ENCODE measurements at places on chromosomes 7 and 10.
A peak's percentile ranks its signal among the peaks of the same experiment; 100 is the strongest.

- DNase-seq, result no peak
Observed at GRCh38 chr10:99731306-99732032, 458 bp downstream of the COX15 start.

- no peak for DNase-seq
Observed at GRCh38 chr10:62284221-62284620, 15.6 kb upstream of the RTKN2 start.

- no peak for DNase-seq
Observed at GRCh38 chr7:22442187-22442881, 57.7 kb downstream of the STEAP1B start.

- DNase-seq, result no peak
Observed at GRCh38 chr10:124376411-124376810, 42.3 kb downstream of the OAT start.

- no peak for DNase-seq
Observed at GRCh38 chr7:85471740-85472139, 284.9 kb upstream of the SEMA3D start.

GRCh38 chr10:4885162-4885561 is 59.2 kb downstream of the AKR1E2 start:
- no peak for DNase-seq

DNA sequence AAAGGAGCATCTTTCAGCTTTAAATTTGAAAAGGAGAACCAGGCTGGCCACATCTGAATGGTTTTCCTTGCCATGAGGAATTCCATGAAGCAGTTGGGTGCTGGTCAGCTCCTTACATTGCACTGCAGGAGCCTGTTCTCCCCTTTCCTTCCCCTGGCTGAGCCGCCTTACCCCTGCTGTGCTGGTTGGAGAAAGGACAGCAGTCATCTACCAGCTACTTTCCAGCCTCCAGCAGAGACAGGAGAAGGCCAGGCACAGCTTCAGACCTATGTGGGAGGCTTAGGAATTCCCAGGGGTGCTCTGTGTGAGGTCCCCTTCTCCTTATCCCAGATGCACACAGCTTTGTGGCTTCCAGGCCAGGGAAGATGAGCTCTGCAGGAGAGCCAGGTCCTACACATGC is 4.7 kb downstream of the C10orf71 start:
- no peak for DNase-seq

DNA sequence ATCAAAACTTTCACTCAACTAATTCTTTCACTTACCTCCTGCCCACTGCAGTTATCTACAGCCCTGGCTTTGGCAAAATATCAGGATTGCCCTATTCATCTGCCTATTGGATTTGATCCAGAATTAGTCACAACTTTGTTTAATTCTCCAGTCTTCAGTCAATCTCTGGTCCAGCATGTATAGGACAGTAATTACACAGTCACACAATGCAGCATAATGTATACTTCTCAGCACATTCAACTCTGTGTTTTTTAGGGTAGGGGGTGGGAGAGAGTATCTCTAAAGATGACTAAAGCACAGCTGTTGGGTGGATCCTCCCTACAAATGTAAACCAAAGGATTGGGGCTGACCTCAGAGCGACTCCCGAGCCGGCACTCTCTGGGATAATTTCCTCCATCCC is 17.7 kb upstream of the NRP1 start:
- DNase-seq, result no peak

- no peak for DNase-seq
Observed at GRCh38 chr7:78267141-78267540, 468.6 kb downstream of the PHTF2 start.

GRCh38 chr10:94088926-94089381 is 95.2 kb downstream of the PLCE1 start:
- DNase-seq, result no peak

DNA sequence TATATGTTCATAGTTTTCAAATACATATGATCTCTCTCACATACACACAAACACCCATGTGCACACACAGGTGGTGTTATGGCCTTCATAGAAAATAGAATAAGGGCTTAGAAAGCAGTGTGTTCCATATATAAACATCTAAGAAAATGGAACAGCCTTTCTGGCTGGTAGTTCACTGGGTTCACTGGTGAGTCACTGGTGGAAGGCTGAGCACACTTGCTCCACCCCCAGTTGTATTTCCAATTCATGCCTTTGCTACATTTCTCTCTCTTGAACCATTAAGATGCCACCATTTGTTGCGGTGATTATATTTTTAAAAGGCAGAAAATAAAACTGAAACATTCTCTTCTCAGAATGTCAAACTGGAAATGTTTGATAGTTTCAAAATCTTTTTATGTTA is 252.1 kb downstream of the GLI3 start:
- DNase-seq, result peak; percentile 25

DNA sequence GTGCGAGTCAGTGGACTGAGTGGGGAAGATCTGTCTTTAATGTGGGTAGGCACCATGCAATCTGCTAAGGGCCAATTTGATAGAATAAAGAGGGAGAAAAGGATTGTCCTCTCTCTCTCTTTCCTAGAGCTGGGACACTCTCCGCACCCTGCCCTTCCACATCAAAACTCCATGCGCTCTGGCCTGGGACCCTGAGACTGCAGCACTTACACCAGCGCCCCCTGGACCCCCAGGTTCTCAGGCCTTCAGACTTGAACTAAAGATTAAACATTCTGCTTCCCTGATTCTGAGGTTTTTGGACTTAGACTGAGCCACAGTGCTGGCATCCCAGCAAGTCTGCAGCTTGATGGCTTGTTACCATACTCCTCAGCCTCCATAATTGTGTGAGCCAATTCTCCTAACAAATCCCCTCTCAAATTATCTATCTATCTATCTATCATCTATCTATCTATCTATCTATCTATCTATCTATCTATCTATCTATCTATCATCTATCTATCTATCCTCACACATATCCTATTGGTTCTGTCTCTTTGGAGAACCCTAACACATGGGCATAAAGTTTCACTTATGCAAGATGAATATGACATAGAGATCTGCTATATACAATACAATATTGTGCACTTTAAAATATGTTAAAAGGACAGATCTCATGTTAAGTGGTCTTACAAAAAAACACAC is 22.4 kb upstream of the OR2A5 start:
- DNase-seq, result no peak

DNA sequence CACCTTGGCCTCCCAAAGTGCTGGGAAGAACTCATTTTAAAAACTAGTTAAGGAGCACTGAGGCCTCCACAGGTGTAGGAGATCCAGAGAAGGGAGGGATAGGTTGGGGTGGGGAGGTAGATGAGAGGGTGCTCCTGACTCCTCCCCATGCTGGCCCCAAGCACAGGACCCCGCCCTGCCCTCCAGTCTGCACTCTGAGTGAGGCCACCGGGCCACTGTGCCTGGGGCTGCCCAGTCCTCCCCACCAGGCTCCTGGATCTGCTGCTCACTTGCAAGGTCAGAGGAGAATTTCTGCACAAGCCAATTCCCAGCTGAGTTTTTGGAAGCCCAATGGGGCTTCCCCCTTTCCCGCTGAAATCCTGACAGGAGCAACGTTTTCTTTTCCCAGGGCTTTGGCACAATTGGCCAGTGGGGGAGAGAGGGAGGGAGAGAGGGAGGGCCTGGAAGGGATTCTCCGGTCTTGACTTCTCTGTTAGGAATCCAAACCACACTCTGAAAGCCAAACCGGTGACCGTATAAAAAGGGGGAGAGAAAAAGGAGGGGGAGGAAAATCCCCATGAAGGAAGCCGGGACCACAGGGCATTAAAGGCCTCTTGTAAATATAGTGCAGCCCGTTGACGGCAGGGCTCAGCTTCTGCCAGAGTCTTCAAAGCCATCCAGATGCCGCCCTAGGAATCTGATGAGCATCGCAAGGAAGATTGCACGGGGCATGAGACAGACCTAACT is 116.2 kb downstream of the SH3PXD2A start:
- DNase-seq, result peak; percentile 69

GRCh38 chr7:110148054-110148453 is 942.9 kb upstream of the LRRN3 start:
- no peak for DNase-seq

DNA sequence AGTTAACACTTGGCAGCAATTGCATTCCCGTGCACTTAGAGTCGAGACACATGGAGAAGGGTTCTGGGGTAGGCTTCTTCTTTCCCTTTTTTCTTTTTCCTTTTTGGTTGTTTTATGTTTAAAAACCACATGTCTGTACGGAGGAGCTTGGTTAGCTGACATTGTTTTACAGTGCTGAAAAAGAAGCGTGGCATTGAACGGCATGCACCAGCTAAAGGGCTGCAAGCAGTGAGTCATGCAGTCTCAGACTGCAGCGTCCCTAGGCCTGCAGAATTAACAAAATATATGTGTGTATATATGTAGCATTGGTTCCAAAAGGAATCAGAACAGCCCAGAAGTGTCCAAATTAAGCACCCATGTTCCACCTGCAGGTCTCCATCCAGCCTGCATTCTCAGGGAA is 211.0 kb downstream of the TCF7L2 start:
- no peak for DNase-seq

DNA sequence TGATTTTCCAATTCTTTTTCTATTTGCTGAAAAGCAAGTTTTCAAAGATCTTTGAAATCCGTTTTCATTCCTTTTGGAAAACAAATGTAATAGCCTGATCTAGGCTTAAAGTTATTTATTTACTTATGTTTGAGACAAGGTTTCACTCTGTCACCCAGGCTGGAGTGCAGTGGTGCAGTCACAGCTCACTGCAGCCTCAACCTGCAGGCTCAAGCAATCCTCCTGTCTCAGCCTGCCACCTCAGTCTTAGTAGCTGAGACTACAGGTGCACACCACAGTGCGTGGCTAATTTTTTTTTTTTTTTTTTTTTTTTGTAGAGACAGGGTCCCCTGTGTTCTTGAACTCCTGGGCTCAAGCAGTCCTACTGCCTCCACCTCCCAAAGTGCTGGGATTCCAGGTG is 4.6 kb downstream of the ST7 start:
- peak; percentile 23 for DNase-seq

- no peak for DNase-seq
Observed at GRCh38 chr10:66940965-66941364, 15.1 kb downstream of the LRRTM3 start.

- no peak for DNase-seq
Observed at GRCh38 chr7:116783666-116784318, 78.6 kb upstream of the CAPZA2 start.

DNA sequence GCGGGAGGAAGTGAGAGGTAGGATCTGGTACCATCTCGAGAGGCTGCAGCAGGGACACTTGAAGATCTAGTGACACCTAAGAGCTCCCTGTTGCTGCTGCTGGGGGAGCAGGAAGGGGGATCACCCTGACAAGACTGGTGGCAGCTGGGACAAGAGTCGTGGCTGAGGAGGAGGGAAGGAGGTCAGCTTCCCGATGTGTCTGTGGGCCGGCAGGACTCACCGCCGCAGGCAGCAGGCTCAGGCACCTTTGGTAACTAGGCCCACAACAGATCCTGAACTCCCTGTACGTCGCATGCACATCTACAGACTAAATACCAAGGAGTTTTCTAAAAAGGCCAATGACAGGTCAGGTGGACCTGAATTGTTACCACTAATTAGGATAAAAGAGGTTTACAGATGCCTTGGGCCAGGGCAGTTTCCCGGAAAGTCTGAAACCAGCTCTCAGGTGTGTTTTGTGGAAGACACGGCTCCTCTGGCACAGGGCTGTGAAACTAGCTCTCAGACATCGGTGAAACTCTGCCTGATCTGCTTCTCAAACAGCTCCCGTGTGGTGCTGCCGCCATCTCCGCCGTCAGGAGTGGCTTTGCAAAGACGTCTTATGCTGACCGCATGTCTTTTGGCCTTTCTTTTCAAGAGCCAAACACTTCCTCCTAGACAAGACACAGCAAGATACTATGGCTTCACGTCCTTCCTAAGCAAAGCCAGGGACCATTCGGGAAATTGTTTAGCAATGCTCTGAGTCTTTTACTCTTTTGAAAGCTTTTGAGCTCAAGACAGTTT is 609.7 kb downstream of the PTPRN2 start:
- DNase-seq, result no peak

DNA sequence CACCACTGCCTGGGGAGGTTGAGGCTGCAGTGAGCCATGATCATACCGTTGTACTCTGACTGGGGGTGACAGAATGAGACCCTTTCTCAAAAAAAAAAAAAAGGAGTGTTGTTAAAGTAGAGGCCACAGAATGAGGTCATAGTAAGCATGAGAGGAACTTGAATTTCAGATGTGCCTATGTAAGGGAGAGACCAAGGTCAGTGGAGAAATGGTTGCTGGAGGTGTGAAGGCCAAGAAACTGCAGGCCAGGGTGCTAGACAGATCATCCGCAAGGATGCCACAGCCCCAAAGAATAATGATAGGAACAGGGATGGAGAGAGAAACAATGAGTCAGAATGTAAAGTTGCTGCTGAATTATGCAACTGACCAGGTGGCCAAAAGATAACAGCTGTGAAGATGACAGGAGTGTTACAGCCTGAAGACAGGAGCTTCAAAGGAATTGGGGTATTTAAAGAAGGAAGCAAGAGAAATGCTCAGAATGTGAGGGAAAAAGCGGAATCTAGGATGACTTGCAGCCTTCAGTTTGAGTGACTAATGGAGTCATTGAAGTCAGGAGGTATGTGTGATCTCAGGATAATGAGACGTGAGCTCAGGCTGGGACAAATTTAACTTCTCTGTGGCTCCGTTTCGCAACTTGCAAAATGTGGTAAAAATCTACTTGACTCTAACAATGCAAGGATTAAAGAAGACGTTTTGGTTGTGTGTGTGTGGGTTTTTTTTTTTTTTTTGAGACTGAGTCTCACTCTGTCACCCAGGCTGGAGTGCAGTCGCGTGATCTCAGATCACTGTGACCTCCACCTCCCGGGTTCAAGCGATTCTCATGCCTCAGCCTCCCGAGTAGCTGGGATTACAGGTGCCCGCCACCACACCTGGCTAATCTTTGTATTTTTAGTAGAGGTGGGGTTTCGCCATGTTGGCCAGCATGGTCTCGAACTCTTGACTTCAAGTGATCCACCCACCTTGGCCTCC is 22.2 kb downstream of the TYW1B start:
- peak; percentile 9 for DNase-seq

DNA sequence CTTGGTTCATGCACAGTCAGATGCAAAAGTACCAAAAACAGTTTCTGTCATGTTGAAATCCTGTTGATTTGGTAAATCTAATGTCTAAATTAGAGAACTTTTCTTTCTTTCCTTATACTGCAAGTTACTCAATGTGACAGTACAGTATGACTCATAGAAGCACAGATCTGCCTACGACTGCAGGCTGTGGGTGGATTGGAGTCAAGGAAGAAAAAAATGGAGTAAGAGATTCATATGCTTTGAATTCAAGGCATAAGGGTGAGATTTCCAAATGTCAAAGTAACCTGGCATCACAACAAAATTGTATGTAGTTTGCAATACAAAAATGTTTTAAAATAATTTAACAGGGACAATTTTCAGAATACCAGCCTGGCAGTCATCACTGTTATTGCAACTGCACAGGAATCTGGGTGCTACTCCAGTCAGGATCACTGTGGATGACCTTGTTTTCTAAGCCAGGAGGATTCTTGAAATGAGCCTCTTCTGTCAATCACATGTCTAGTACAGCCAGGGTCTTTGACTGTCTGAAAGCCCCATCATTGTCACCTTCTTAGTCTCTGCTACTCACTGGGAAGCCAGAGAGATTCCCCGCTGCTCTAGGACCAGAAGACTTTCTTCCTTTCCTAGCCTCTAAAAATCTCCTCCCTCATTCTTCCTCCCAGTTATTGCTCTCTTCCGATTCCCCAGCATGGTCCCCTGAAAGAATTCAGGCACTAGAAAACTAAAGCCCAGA is 83.6 kb downstream of the CD36 start:
- DNase-seq, result peak; percentile 65
